ENCODE measurements at places on chromosomes 6 and 20.

DNA sequence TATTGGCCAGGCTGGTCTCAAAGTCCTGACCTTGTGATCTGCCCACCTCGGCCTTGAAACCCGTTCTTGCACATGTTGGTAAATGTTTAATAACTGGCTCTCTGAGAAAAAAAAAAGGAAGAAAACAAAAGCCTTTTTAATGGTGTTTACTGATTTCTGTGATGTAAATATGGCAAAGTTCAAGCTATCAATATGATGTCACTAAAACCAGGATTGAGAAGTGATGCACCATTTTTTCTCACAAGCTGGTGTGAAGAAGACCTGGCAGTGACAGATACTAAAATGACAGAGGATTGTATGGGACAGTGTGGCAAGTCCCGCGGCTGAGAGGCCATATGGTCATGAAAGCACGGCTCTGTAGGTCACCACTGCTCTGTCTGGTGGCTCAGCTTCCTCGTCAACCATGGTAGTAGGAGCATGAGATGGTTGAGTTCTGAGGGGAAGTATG lies 196.3 kb upstream of the SUPT3H start:
- DNase-seq: no peak

DNA sequence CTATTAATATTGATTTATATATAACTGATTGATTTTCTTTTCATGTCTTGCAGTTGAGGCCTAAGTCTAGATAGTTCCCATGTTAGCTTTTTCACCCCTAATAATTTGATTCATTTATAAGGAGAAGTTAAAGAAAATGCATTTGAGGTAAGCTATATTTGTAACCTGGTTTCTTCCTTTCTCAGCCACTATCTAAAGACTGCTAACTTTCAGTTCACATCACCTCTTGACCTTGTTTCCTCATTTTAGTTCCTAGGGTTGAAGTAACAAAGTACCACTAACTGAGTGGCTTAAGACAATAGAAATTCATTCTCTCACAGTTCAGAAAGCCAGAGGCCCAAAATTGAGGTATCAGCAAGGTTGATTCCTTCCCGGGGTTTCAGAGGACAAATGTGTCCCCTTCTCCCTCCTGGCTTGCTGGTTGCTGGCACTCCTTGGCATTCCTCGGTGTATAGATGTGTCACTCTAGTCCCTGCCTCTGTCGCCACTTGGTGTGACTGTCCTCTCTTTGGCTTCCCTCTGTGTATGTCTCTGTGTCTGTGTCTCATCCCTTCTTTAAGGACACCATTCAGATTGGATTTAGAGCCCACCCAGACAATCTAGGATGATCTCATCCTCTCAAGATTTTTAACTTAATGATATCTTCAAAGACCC lies 55.9 kb upstream of the C20orf144 start:
- no peak for DNase-seq

- DNase-seq: no peak
Measured at GRCh38 chr6:128655978-128656498, 135.6 kb upstream of the PTPRK start.

- no peak for DNase-seq
Measured at GRCh38 chr6:35602133-35602946, 86.4 kb downstream of the FKBP5 start.

GRCh38 chr20:33793011-33793931 lies 17.9 kb upstream of the CHMP4B start:
- no peak for DNase-seq

- no peak for DNase-seq
Measured at GRCh38 chr6:96237638-96238347, 222.0 kb downstream of the FUT9 start.

DNA sequence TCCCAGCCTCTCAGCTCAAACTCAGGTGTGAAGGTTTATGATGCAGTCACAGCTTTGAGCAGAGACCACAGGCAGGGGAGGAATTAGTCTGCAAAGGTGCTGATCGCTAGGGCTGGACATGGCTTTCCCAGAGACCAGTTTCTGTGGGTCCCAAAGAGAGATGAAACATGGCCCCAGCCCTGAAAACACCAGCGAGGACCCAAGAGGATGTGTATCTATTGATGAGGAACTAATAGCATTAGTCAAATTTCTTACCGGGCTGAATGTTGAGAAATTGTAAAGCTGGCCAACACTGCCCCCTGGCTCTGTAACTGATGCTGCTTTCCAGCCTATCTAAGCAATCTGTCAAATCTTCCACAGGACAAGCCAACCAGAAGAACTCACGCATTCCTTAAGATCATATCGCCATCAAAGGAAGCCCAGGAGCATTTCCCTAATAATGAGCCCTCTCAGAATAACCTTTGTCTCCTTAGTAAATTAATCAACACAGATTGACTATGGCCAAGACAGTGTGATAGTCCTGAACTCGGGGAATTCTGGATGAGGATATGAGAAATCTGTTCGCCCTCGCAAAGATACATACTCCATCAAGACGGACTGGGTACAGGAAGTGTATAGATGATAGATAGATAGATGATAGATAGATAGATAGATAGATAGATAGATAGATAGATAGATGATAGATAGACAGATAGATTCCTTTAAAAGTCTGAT lies 7.8 kb upstream of the ACSS1 start:
- DNase-seq: no peak

- DNase-seq: no peak
Measured at GRCh38 chr6:118683881-118684872, 32.8 kb upstream of the CEP85L start.

DNA sequence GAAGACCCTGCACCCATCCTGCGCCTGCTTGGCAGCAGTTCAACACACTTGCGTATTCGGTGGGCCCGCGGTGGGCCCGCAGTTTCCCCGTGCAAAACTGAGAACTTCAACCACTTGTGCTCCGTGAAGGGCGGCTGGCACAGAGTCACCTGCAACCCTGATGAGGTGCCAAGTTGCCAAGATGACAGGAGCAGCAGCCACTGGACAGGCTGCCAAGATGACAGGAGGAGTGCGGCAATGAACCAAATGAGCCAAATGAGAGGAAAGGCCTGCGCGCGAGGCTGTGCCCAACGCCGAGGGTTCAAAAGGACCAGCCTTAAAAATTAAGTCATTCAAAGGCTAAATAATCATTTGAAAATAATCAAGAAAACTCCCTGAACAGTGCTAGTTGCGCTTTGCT lies 20.1 kb downstream of the DIDO1 start:
- DNase-seq: no peak

- DNase-seq: no peak
Measured at GRCh38 chr20:13046409-13046808, 37.6 kb downstream of the SPTLC3 start.

DNA sequence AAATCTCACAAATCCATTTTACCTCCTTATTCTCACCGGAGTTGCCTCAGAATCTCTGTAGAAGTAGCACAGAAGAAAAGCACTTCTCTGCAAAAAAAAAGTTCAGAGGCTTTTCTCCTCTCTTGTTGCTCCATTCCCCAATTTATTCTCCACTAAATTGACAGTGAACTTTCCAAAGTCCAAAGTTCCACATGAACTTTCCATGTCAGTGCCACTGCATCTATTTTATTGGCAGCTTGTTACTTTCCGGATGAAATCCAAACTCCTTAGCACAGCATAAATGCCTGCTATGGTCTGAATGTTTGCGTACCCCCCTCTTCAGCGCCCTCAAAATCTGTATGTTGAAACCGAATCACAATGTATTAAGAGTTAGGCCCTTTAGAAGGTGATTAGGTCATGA lies 77.0 kb upstream of the MAP7 start:
- no peak for DNase-seq

- DNase-seq: no peak
Measured at GRCh38 chr6:37632291-37632690, 65.4 kb downstream of the MDGA1 start.

GRCh38 chr6:110990840-110991576 lies 9.2 kb downstream of the RPF2 start:
- DNase-seq: no peak

- DNase-seq: no peak
Measured at GRCh38 chr20:51731731-51732095, 36.5 kb downstream of the ATP9A start.

- no peak for DNase-seq
Measured at GRCh38 chr6:119360262-119360915, 10.8 kb upstream of the MAN1A1 start.

DNA sequence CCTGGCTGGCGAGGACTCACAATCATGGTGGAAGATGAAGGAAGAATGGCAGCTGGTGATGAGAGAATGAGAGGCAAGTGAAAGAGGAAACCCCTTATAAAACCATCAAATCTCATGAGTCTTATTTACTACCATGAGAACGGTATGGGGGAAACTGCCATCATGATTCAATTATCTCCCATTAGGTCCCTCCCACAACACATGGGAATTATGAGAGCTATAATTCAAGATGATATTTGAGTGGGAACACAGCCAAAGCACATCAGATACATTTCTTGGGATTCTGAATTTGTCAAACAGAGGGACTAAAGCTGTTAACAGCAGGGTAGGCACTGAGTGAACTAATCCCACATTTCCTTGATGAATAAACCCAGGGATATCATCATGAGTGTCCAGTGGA lies 116.2 kb upstream of the PLCB4 start:
- DNase-seq: no peak

DNA sequence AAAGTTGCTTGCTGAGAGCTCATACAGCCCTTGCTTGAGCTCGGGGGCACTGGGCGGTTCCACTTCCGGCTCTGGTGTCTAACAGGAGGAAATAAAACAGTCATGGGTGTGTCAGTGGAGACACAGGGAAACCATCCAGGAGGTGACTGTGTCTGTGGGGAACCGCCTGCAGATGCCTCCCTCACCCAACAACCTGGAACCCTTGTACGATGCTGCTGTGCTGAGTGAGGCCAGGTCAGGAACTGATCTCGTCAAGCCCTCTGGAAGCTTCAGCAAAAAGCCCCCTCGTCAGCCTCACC lies 15.5 kb downstream of the TXNDC5 start:
- no peak for DNase-seq

- DNase-seq: no peak
Measured at GRCh38 chr20:29878281-29878741, 1379.2 kb upstream of the DEFB115 start.

- DNase-seq: no peak
Measured at GRCh38 chr6:53066077-53066417, 843 bp downstream of the FBXO9 start.

DNA sequence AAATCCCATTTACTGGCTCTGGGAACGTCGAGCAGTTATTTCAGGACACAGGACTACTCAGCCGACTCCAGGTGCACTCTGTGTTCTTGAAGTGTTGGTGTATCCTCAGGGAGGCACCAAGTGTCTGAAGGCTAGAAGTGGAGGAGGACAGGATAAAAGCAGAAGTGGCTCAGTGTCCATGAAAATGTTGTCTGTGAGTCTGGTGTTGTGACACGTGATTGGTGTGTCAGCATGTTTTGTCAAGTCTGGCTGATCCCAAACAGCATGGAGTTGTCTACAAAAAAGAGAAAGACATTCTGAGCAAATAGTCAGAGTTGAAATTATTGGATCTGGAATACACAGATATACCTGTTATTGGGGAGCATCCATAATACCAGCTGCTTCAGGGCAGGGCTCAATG lies 30.3 kb downstream of the SCGN start:
- DNase-seq: no peak

- DNase-seq: no peak
Measured at GRCh38 chr6:128516514-128516898, 3.9 kb downstream of the PTPRK start.

GRCh38 chr6:102732898-102733297 lies 1339.4 kb downstream of the GRIK2 start:
- DNase-seq: no peak

DNA sequence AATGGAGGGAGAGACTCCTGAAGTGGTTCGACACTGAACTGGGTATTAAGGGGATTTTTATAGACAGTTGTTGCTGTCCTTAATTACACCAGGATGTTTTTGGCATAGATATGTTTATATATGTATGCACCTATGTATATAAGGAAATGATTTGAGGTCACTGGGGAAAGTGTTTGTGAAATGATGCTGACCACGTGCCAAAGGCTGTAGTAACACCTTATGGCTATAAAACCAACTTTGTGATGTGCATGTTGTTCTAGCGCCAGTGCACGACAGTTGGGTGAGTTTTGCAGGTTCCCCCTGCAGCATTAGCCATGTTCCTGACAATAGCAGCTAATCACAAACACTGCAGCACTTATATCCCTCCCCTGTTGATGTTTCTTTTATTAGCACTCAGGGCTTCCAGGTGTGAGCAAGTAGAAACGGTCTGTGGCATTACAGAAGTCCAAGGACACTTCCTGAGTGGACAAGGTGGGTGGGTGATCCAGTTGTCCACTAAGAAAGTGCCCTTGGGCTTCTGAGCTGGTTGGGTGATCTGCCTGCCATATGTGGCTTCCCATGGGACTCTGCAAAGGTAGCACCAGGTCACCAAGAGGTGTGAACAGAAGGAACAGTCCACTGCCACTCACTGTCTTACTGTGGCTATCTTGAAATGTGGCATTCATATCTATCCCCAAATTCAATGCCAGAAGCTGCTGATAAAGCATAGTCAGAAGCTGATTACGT lies 63.0 kb upstream of the RBM24 start:
- DNase-seq: no peak

GRCh38 chr6:8481727-8482126 lies 46.4 kb upstream of the SLC35B3 start:
- DNase-seq: no peak

DNA sequence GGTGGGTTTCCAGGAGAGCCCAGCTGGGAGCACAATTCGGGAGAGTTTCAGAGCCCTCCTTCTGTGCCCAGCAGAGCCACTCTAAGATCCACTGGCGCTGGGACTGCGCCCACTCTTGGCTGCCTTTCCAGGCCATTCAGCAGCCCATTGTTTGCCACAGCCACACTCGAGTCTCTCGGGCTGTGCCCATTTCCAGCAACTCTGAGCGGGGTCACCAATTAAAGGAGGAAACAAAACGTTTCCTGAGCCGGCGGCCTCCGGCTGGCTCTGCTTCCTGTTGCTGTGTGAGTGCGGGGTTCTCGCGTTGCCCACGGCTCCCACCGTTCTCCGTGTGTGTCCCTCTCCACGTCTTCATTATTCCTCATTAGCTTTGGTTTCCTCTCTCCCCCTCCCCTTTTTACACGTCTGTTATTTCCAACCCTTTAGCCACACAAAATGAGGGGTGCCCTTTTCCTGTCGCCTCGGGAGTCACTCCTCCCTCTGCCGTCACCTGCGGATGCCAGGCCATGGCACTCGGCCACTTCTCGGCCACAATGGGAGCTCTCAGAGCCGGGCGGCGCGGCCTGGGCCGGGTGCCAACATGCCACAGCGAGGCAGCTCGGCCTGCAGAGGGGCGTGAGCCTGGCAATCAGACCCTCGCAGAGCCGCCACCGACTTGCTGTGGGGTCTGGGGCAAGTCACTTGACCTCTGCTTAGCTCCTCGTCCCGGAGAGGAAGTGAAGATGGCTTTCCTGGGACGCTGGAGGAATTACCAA lies 94.3 kb upstream of the NKX2-2 start:
- no peak for DNase-seq

GRCh38 chr6:56420296-56420695 lies 172.9 kb upstream of the COL21A1 start:
- DNase-seq: no peak

- DNase-seq: no peak
Measured at GRCh38 chr20:53706466-53707370, 113.1 kb upstream of the ZNF217 start.
